ENCODE measurements at places on chromosomes 11 and 22.
A peak's percentile ranks its signal among the peaks of the same experiment; 100 is the strongest.

- DNase-seq: no peak
Observed at GRCh38 chr11:10666556-10667520, 26.7 kb downstream of the IRAG1 start.

- no peak for DNase-seq
Observed at GRCh38 chr11:31995032-31995431, 95.8 kb upstream of the RCN1 start.

DNA sequence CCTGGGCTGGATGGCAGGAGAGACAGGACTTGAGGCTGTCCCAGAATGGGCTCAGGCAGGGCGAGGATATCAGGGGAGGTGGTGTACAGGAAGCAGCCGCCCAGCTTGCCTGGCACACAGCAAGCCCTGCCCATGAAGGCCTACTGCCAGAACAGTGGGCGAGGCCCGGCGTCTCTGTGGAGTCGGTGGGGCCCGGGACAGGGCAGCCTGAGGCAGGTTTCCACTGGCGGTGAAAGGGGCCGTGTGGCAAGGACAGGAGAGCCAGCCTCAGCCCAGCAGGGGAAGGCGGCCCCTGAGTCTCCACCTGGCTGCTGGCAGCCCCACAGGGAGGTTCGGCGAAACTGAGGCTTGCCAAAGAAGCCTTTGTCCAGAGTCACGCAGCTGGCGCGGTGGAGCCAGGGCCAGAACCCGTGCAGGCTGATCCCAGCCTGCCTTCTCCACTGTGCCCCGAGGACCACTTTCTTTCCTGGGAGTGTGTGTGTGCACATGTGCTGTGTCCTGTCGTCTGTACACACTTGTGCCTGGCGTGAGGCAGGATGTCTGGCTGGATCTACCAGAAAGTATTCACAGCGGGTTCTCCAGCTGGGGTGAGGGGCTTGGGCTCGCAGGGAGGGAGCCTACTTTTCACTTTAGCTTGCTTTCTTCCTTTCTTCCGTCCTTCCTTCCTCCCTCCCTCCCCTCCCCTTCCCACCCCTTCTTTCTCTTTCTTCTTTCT lies 1.2 kb downstream of the TSPO start:
- DNase-seq: peak; percentile 47

DNA sequence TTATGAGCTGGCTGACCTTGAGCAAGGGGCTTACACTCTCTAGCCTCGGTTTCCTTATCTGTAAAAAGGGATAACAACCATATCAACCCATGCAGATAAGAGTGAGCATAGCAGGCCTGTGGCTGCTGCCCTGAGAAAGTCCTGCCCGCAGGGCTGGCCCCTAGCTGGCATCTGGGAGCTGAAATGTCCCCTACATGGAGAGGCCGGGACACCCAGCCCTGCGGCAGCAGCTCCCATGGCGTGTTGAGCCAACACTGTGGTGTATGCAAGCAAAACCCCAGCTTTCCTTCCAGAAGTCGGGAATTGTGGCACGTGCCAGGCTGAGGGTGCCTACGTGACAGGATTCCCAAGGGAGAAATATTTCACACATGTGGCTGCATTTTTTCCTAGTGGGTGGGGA lies 358.9 kb downstream of the CTTN start:
- DNase-seq: no peak

GRCh38 chr11:43770173-43770572 lies 89.6 kb downstream of the HSD17B12 start:
- no peak for DNase-seq

- DNase-seq: no peak
Observed at GRCh38 chr22:27601195-27601594, 200.4 kb downstream of the MN1 start.

DNA sequence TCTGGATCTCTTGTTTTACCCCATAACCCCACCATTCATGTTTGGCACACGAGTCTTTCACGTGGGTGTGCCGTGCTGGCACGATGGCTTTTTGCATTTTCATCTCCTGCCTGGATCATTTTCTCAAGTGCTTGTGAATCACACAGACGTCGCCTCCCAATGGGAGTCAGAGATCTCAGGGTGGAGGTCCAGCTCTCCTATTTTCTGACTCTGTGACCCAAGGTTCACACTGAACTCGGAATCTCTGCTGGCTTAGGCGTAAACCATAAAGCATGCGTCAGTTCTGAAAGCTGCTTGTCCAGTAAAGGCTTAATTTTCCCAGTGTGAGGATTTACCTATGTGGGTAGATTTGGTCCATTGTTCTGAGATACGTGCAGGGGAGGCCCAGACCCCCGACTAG lies 16.0 kb upstream of the C22orf42 start:
- no peak for DNase-seq

- no peak for DNase-seq
Observed at GRCh38 chr22:48802576-48802975, 1025.1 kb downstream of the BRD1 start.

- peak; percentile 53 for DNase-seq
Observed at GRCh38 chr11:64007629-64008282, 21.5 kb downstream of the OTUB1 start.

GRCh38 chr11:76282811-76283595 lies 76.7 kb upstream of the WNT11 start:
- no peak for DNase-seq

- no peak for DNase-seq
Observed at GRCh38 chr11:121582296-121582695, 129.5 kb upstream of the SORL1-AS1 start.

DNA sequence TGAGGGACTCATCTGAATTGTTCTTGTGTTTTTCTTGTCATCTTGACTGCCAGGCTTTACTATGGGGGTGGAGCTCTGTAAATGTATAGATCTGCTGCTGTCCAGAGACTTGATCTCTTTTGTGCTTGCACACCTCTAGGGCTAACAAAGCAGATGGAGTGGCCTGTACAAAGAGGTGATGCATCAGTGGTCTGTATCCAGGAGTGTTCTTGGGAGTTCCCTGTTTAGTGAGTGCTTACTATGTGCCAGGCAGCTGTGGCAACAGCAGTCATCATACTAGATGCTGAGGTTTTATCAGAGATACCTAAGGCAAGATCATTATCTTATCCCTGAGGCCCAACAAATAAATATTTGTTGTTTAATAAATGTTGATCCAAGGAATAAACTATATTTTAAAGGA lies 33.4 kb downstream of the STIM1 start:
- no peak for DNase-seq

DNA sequence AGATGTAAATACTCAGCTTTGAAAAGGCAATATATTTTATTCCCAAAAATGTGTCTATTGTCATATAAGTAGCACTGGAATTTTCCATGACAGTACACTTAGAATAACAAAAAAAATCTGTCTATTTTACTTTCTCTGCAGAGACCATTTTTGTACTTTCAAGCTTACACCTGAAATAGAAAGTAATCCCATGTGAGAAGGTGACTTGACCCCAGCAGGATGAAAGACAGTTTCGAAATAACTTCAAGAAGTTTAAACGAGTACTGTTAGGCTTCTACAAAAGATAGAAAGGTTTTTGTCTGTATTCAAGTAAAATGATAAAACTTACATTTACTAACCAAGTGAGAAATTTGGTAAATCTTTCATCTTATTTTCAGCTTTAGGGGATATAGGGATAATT lies 259.9 kb upstream of the CTSC start:
- no peak for DNase-seq

DNA sequence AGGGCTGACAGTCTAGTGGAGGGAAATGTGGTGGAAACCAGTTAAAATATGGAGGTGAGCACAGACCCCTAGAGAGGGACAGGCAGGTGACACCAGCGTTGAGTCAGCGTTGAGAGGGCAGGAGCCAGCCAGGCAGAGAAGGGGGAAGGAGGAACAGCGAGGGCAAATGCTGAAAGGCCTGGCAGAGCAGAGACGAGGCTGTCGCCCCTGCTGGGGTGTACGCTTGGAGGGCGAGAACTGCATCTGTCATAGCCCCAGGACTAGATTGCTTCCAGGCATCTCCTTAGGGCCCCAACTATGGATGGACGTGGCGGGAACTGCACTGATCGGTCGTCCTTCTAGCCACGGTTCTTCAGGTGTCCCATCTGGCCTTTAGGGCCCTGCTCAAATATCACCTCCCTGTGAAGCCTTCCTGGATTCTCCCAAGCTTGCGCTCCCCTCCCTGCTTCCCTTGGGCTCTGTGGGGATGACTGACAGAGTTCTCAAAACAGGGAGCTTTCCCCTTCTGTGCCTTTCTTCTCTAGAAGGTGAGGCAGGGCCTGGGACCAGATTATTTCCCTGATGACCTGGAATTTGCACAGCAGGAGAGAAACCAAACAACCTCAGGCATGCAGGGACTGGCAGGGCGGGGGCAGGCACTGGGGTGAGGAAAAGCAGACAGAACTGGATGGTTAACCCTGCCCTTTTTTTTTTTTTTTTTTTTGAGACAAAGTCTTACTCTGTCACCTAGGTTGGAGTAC lies 11.1 kb downstream of the SYNGR1 start:
- no peak for DNase-seq

- DNase-seq: no peak
Observed at GRCh38 chr11:105156231-105156630, 16.7 kb upstream of the CARD18 start.

- DNase-seq: peak; percentile 92
Observed at GRCh38 chr22:38273135-38273826, 471 bp upstream of the TMEM184B start.

DNA sequence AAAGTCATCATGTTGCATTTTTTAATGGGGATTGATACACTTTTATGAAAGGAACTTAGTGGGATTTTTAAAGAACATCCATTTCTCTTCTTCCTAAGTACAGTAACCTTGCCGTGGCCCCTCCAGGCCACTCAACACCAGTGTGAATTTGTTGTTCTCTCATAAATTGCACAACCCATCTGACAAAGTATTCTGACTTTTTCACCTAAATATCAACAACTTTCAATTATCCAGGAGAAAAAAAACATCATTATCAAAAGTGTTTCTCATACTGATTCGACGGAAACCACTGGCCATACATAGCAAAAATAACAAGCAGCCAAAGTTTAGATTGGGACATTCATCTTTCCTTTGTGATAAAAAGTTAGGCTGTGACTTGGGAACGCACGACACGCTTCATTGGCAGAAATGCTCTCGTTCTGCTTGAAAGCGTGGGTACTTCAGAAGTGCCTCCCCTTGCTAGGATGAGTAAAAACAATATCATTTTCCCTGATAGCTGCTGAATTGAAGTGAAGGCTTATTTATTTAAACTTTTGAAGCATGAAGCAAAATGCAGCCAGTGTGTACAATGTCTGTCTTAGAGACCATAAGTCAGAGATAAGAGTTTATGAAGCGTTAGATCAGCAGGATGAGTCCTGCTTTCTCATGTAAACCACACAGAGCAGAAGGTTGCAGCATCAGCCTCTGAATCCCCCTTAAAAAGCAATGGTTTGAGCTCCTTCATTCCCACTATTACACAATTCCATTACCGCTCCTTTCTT lies 20.6 kb upstream of the EIF3M start:
- no peak for DNase-seq

GRCh38 chr22:29306175-29306834 lies at the start of gene GAS2L1:
Gene GAS2L1, plus strand, starts transcription at chr22:29306650. Its CDS starts 1,456 bp downstream, at chr22:29308106.
- peak; percentile 48 for DNase-seq

GRCh38 chr11:60158636-60159035 lies 24.2 kb downstream of the MS4A6A start:
- DNase-seq: no peak

DNA sequence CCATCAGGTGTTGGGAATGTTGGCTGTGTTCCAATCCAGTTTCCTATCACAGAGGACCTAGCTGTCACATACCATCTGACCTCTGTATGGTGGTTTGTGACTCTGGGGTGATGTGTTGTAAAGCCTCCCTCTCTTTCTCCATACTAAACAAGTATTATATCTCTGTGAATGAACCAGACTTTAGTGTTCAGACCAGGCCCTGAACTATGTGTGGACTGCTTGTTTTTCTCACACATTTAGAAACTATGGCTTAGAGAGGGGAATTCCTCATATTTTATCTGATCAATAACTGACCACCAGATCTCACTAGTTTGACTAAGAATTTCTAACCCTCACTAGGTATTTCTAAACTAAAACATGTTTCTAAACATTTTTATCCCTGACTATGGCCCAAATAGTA lies 17.5 kb downstream of the NCR3LG1 start:
- DNase-seq: no peak

DNA sequence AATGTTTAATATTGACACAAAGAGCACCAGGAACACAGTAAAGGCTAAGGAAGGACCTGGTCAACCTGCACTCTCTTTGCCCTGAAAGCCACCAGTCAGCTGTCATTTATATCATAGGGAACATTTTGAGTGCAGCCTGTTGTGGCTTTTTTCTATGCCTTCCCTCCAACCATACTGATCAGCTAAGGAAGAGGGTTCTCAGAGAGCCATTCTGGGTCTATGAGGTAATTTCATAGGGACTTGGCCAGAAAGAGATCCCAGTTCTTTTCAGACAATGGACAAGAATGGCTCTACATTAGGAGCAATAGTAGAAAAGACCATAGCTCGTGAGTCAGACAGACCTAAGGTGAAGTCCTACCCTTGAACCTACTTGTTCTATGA lies 132.8 kb downstream of the CCDC34 start:
- DNase-seq: no peak

GRCh38 chr11:102457865-102458264 lies 5.3 kb upstream of the TMEM123 start:
- no peak for DNase-seq

GRCh38 chr22:50517495-50518260 lies 7.7 kb downstream of the SCO2 start:
- no peak for DNase-seq

GRCh38 chr11:91872243-91872642 lies 352.4 kb upstream of the FAT3 start:
- DNase-seq: no peak

DNA sequence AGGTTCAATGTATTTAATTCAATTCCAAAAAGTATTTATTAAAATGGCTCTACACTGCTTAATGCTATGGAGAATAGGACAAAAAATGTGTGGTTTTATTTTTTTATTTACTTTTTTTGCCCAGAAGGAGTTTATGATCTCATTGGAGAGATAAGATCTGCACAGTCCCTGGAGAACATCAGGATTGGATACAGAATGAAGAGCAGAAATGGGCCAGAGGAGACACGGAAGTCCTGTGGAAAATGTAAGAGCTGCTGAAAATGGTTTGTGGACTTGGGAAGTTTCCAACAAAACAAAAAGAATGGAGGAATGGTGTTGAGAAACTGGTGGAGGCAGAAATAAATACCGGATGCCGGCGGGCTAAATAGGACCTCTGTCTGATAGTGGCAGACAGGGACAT lies 554.6 kb downstream of the OPCML start:
- no peak for DNase-seq

DNA sequence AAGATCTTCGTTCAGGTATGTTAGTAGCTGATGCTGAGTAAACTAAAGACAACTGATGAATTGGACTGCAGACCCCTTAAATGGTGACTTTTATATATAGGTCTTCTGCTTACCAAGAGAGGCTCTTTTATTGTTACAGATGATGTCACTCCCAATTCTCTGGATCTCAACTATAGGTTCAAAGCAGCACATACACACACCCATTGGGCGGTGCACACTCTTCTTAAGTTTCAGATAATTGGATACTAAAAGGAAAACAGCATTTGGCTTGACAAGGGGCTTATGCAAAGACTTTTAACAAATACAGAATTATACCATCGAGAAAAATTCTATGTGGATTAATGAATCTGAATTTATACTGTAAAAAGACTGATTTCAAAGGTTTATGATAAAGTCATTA lies at the start of gene PTH:
TSS of gene PTH (minus strand) at position 69 of the 400 bp plus-strand sequence. CDS start 3,142 bp downstream, outside the sequence.
- DNase-seq: no peak

Data from hypothalamus (tissue), 51 donors.